ENCODE measurements at places on chromosomes 7 and 10. TPM values are rescaled to one million over a fixed set of nuclear protein-coding genes. Genes with fewer than 3 reads are reported as not detected.

- peak; percentile 58 for DNase-seq
Measured at GRCh38 chr7:26857506-26858240, 6.7 kb downstream of the SKAP2 start.

- no peak for DNase-seq
Measured at GRCh38 chr10:52563360-52563759, 209.2 kb downstream of the MBL2 start.

GRCh38 chr7:17774716-17775288 is 165.5 kb downstream of the SNX13 start:
- DNase-seq = no peak

DNA sequence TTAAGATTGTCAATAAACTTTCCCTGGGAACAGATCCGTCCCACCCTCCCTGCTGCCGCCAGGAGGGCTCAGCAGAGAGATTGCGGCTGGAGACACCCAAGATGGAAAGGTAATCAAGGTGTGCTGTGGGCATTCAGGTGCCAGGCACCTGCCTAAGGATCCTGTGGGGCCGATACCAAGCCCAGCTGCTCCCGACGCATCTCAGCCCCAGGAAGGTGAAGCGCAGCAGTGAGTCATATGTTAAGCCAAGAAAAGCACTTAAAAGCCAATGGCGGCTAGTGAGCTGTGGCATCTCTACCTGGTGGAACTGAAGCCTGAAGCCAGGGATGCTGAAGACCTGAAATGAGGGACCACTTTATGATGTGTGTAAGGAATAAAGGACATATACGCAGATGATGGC is 6.1 kb downstream of the WDR86 start:
- DNase-seq = no peak

GRCh38 chr7:142860968-142861367 is 6.1 kb downstream of the EPHB6 start:
- no peak for DNase-seq

- DNase-seq = no peak
Measured at GRCh38 chr10:92082583-92083280, 159.2 kb downstream of the BTAF1 start.

DNA sequence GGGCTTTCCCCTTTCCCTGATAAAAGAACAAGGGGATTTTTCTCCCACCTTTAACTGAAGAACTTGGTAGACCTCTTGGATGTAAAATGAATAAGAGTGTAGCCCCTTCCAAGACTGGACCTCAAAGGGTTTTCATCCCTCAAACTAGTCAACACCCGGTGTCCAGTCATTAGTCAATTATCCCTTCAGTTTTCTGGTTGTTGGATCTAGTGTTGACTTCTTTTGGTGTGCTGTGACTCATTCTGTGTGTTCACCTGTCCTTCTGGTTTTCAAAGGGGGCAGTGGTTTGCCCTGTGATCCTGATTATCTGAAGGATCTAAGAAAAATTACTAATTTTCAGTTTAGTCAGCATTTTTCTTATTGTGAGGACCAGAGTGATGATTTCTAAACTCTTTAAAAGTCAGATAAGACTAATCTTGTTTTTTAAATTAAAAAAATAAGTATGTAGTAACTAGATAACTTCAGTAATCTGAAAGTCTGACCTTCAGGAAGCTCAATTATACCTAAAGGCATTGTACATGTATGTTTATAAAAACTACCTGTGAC is 583.5 kb downstream of the CNTNAP2 start:
- no peak for DNase-seq

DNA sequence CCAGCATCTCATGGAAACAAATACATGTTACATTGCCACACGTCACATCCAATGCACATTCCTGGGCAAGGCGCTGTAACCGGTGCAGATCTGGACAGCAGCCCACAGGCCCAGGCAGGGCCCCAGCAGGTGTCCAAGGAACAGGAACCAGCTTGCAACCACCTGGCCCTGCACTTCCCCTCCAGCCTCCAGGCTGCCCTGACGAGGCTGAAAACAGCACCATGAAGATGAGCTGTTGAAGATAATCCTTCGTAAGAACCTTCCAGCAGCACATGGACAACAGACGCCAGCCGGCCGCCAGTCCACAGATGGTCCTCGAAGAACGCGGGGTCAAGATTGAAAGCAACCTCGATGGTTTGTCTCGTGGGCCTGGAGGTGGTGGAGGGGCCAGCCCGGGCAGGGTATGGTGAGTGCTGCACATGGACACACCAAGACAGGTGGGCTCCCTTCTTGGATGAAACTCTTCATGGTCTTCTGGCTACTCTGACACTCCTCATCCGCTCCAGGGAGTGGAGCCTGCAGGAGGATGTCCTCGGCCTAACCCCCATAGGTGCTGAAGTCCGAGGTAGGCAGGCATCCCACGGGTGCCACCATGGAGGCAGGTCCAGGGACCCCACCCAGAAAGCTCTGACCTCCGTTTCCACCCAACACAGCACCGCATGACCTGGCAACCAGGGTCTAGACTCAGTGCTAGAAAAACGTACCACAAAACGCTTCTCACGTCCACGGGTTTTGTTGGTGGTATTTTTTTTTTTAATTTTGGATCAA is 22.9 kb downstream of the PDGFA start:
- no peak for DNase-seq

Gene WEE2
- not detected for total RNA-seq

Gene SORCS3
- total RNA-seq = not detected

Gene MYO3A
- total RNA-seq = not detected

Gene AOC1
- total RNA-seq = not detected

Gene NUDT13
- total RNA-seq = 0.84 TPM

Gene TBXAS1
- 3.2 TPM for total RNA-seq

Gene LRRC17
- total RNA-seq = 71.2 TPM
